Activated CD4-positive, alpha-beta T cell treated with anti-CD3 and anti-CD28 coated beads, Interleukin-2, amount 50 U/mL, for 4 hours (primary cell): ENCODE measurements at places on chromosomes 2 and 18.

- no peak for DNase-seq
These were observed 472.4 kb upstream of the SPHKAP start for GRCh38 chr2:228653884-228654283.

- no peak for DNase-seq
These were observed 259.1 kb upstream of the RBMS1 start for GRCh38 chr2:160752475-160753330.

DNA sequence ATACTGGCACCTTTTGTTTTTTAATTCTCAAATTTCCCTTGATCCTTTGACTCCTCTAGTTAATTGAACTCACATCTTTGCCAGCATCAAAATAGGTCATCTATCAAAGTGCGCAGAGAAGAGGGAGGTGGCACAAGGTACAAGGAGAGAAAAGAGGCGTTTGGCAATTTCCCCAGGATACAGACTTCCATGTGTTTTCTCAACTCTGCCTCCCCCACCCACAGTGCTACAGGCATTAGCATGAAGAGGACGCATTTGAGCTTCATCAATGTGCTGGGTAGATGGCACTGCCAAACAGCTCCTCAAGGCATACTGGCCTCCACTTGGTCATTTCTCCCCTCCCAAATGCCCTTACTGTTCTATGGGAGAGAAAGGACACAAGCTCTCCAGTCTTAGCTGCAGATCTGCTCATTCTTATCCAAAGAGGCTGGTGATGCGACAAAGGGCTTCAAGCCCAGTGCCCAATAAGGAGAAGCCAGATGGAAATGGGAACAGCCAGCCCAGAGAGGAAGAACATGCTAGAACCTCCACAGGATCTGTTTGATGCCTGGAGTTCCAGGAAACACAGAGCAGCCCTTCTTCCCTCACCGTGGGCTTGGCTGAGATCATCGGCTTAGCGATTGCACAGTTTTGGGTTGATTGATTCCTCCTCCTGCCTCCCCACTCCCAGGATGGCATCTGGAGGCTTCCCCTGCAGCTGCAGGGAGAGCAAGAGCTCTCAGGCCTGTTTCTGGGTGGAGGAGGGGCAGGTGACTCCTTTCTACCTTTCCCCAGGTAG, 144.7 kb upstream of the SMAD2 start:
- DNase-seq = no peak

- no peak for DNase-seq
These were observed 24.1 kb downstream of the TWIST2 start for GRCh38 chr2:238872026-238872425.

- no peak for DNase-seq
These were observed 12.3 kb downstream of the CEP192 start for GRCh38 chr18:13003466-13003896.

GRCh38 chr2:75710577-75711253, at the start of gene GCFC2:
Gene GCFC2, minus strand, starts transcription at chr2:75710915. Its CDS starts 60 bp downstream, at chr2:75710855.
- peak; percentile 79 for DNase-seq

- no peak for DNase-seq
These were observed 36.3 kb downstream of the MOGAT1 start for GRCh38 chr2:222707689-222708273.

- peak; percentile 7 for DNase-seq
These were observed 970 bp upstream of the ADCYAP1 start for GRCh38 chr18:903701-904100.

GRCh38 chr2:27178469-27178868, 29.7 kb downstream of the TCF23 start:
- no peak for DNase-seq

DNA sequence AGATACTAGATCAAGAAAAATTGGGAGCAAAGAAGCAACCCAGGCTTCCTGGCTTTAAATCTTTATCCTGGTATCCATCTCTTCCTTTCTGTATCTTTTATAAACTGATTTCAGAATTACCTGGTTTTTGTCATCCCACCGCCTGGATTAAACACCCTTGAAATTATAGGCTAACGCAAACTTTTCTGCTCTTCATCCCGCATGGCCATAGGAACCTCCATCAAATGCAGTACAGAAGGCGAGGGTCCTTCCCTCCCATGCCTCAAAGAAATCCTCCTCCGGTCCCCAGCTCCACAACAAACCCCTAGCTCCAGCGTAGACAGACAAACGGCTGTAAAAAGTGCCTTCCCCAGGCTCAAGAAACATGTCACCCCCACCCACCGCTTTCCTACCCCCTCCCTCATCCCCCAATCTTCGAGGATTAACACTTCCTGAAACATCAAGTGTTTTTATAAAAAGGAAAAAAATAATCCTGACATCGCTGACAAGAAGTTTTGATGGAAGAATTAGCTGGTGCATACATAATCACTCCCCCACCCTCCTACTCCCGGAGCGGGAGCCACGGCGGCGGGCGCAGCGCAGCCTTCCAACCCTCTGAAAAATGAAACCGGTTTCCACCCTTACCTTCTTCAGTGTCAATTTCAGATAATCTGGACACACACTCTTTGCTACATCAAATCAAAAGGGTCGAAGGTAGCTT, 7.6 kb downstream of the DLX1 start:
- no peak for DNase-seq

DNA sequence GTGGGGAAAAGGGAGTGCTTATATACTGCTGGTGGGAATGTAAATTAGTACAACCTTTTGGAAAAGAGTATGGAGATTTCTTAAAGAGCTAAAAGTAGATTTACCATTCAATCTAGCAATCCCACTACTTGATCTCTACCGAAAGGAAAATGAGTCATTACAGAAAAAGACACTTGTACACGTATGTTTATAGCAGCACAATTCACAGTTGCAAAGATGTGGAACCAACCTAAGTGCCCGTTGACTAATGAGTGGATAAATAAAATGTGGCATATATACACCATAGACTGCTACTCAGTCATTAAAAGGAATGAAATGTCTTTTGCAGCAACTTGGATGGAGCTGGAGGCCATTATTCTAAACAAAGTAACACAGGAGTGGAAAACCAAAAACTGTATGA, 29.5 kb downstream of the FLACC1 start:
- DNase-seq = no peak

DNA sequence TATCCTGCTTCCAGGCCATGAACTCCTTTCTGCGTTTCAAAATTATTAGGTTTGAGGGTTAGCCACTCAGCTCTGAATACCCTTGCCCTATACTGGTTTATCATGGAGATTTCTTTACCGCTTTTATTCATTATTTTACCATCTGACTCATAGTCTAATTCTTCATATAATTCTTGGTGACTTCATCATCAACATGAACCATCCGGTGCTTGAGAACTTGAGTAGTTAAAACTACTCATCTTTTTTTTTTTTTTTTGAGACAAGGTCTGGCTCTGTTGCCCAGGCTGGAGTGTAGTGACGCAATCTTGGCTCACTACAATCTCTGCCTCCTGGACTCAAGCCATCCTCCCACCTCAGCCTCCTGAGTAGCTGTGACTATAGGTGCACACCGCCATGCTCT, 94.2 kb upstream of the LHCGR start:
- no peak for DNase-seq

DNA sequence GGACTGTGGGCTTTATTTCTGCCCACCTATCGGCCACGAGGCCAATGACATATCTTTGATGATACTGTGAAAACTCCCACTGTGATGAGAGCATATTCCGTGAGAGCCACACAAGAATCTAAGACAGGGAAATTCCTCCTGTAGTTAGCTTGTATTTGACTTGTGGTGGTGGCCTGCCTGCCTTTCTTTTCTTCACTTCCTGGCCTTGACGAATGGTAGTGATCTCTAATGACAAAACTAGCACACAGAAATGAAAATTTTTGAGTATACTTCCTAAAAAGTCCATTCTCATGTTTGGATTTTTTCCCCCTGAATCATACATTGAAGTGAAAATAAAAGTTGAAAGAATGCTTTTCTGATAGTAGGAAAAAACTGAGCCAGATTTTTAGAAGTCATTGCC, 94.4 kb downstream of the MGAT5 start:
- no peak for DNase-seq

GRCh38 chr2:73292316-73292905, 937 bp downstream of the EGR4 start:
- DNase-seq = no peak

GRCh38 chr2:1930376-1930775, 186.1 kb upstream of the PXDN start:
- DNase-seq = no peak

- DNase-seq = no peak
These were observed 3.1 kb downstream of the SLC38A11 start for GRCh38 chr2:164952057-164952702.

GRCh38 chr2:198374375-198375082, 570.1 kb downstream of the PLCL1 start:
- DNase-seq = peak; percentile 5

- DNase-seq = peak; percentile 1
These were observed 110.5 kb downstream of the TCF4 start for GRCh38 chr18:55477499-55477859.

GRCh38 chr2:157172866-157173578, 84.5 kb upstream of the GALNT5 start:
- no peak for DNase-seq

- DNase-seq = no peak
These were observed 22.5 kb upstream of the MAP3K20 start for GRCh38 chr2:173053043-173053699.

DNA sequence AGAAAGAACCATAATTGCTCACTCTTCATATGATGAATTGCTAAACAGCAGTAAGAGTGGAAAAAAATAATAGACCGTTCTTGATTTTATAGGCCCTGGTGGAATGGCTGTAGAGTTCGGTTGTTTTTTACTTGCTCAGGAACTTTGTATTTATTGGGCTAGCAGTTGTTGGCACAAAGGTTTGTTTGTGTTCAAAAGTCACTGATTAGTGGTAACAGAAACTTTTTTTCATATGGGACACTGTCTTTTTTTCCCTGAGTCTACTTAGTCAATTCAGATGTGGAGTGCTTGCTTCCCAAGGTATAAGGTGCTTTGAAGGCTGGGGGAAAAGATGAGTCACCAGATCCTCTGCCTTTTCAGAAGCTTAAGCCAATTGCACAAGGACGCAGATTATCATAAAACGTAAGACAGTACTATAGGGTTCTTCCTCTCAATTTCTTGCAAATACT, 25.8 kb downstream of the PHLPP1 start:
- no peak for DNase-seq

DNA sequence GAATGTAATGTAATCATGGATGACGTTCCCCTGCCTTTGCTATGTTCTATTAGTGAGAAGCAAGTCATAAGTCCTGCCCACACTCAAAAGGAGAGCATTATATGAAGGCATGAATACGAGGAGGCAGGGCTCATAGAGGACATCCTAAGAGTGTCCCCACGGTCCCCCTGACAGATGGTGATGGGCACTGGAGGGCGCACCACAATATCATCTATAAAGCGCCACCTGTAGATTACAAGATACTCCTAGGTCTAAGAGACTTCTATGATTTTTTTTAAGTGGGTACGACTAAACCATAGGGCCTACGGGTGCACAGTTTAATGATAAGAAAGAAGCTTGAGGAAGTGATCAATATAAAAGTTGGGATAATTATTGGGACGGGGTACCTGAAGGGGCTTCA, 131.0 kb downstream of the PAX3 start:
- no peak for DNase-seq

GRCh38 chr2:43169987-43170386, 56.4 kb downstream of the ZFP36L2 start:
- DNase-seq = peak; percentile 59

DNA sequence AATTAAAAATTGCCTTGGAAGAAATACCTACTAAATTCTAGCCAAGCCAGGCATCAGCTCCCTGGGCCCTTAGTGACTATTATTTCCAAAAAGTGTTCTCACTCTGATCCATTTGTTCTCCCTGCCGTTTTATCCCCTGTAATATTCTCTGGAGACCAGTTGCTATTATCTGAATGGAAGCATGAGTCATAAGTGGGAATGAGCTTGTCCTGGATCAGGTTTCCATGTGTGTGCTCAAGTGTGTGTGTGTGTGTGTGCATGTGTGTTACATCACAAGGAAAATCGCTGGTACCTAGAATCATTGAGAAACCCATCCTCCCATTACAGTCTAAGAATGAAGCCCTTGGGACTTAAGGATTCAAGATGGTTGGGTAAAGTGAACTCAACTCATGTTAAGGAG, 130.3 kb upstream of the CXCR4 start:
- DNase-seq = no peak

DNA sequence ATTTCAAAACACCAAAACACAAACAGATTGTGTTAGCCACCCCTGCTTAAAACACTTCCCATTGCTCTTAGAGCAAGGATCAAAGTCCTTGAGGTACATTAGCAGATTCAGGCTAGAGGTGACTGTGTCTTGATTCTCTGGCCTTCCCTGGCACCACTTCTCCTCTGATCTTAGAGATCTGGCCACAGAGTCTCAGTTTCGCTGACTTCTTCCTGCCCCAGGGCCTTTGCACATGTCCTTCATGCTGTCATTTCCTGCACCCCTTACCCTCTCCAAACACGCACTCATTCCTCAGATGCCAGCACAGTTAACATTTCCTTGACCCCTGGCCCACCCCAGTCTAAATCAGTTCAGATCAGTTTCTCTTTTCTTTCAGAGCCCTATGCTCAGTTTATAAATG, 16.9 kb downstream of the CXCR4 start:
- no peak for DNase-seq

GRCh38 chr18:65422544-65423136, 328.2 kb upstream of the CDH7 start:
- DNase-seq = no peak

- DNase-seq = no peak
These were observed 49.8 kb downstream of the SLC4A5 start for GRCh38 chr2:74293191-74293991.

GRCh38 chr2:49028101-49028500, 126.2 kb downstream of the FSHR start:
- no peak for DNase-seq

GRCh38 chr2:128573116-128573515, 254.4 kb upstream of the HS6ST1 start:
- no peak for DNase-seq

DNA sequence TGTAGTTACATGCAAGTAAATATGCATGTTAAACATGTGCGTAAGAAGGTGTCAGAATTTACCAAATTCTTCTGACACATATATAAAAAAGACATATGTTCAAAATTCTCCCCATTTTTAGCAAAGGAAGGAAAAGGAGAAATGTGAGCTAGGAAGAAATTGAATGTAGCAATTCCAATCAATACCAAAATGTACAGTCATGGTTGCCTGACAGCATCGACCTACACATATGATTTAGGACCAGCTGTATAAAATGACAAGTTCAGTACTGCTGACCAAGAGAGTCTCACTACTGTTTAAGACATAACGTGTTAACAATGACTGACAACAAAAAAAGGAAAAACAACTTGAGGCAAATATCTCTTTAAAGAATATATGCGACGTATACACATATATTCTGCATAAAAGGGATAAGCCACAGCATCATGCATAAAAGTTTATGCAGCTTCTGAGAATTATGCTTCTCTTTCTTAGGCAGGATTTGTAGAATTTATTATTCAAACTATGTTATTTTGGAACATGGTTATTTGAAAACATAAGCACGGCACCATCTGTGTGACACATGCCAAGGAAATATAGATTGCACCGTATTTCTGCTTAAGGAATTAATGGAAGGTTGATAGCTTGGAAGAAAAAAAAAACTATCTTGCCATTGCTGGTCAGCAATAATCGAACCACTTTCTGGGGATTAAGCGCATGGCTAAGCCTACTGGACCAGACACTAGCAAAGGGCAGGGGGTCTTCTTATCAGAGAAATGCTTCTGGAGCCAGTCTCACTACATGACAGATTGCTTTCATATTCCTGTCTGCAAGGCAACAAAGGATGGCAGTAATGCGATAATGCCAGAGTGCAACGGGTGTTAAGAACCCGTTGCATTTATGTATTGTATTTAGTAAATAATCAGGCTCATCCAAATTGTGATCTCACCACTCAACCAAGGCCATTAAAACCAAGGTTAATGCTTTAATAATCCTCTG, 154.0 kb downstream of the WDPCP start:
- no peak for DNase-seq

GRCh38 chr2:101837354-101837753, 139.8 kb downstream of the MAP4K4 start:
- DNase-seq = no peak
